Activated naive CD4-positive, alpha-beta T cell treated with anti-CD3 and anti-CD28 coated beads for 36 hours (primary cell): ENCODE measurements at places on chromosomes 2 and 18. TPM values are rescaled to one million over a fixed set of nuclear protein-coding genes. Genes with fewer than 3 reads are reported as not detected.
A peak's percentile ranks its signal among the peaks of the same experiment; 100 is the strongest.

The CASP10 gene
- 22.1 TPM for total RNA-seq

The CIB4 gene
- total RNA-seq, result not detected

GRCh38 chr2:73386894-73387636 is 1.4 kb downstream of the ALMS1 start:
- H3K27ac ChIP-seq, result peak overlapping the region; percentile 86
- H3K27me3 ChIP-seq, result no peaks in the 10 kb centered on the region
- peaks cover 35% of the 10 kb centered on the region for H3K4me1 ChIP-seq
- peak overlapping the region; percentile 92 for H3K4me3 ChIP-seq
- peaks cover 11% of the 10 kb centered on the region for H3K36me3 ChIP-seq

DNA sequence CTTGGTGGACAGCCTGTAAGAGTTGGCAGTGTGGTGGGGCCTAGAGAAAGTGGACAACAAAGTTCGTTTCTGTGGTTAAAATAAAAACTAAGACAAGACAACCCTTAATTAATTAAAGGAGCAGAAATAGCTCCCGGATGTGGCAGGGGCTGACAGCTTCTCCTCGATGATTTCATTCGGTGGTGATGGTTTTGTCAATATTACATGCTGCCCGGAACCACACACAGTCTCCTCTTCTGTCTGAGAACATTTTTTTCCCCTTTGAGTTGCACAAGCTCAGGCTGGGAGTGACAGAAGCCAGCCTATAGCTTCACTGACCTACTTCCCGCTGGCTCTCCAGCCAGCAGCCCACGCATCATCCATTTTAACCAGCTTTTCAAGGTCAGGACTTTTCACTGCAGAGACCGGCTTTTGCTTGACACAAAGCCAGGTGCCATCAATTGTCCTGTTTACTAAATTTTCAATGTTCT is 378.8 kb downstream of the SLC4A3 start:
- no peak overlapping the region for H3K27ac ChIP-seq
- H3K36me3 ChIP-seq, result no peaks in the 10 kb centered on the region
- peaks cover 4% of the 10 kb centered on the region for H3K27me3 ChIP-seq

DNA sequence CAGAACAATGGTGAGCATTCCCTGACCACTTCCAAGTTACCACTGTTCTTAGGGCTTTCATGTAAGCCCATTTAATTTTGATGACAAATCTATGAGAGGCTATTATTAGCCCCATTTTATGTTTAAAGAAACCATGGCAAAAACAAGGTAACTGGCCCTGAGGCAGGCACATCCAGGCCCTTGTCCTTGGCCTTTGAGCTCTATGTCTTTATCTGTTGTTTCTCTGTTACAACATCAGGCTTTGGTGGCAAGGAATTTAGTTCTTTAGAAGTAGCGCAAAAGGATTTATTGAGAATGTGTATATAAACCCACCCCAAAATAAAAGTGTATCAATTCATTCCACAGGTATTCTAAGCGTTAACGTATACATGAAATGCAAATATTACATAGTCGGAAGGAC is 257.1 kb downstream of the HNMT start:
- no peak overlapping the region for H3K4me3 ChIP-seq
- no peaks in the 10 kb centered on the region for H3K4me1 ChIP-seq
- H3K27ac ChIP-seq, result no peak overlapping the region
- H3K36me3 ChIP-seq, result no peaks in the 10 kb centered on the region
- no peak for DNase-seq

DNA sequence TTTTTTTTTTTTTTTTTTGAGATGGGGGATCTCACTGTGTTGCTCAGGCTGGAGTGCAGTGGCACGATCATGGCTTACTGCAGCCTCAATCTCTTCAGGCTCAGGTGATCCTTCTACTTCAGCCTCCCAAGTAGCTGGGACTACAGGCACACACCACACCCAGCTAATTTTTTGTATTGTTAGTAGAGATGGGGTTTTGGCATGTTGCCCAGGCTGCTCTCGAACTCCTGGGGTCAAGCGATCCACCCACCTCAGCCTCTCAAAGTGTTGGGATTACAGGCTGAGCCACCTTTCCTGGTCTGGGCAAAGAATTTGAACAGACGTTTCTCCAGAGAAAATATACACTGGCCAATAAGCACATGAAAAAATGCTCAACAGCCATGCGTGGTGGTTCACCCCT is 2.9 kb upstream of the SNRNP200 start:
- H3K36me3 ChIP-seq, result peaks cover 17% of the 10 kb centered on the region
- no peak overlapping the region for H3K4me3 ChIP-seq
- H3K4me1 ChIP-seq, result peaks cover 27% of the 10 kb centered on the region

DNA sequence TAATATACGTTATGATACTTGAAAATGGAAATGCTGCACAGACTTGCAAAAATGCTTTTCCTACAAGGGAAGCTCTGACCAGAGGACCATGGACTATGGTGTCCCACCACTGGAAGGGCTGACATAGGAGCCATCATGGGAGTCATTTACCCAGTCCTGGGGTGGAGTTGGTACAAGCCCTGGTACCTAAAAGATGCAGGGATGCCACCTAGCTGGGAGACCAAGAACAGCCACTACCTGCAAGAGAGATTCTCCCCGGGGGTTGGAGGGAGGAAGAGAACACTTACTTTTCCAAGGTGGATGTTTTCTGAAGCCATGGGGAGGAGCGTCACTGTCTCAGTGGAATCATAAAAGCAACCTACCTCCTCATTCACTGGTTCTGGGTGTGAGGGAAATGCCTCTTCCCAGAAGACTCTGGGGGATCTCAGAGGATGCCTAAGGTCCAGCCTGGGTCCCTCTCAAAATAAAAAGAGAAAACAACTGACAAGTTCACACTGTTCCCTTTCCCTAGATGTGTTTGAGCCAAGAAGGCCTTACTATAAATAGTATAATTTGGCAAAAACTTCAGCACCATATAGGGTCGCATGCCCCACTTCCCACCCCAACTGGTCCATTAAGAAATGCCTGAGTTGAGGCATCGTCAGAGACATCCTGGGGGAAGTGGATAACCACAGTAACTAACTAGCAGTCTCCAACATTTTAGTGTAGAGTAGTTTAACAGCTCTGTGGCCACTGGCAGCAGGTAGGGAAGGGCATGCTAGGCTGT is 39.9 kb downstream of the REEP1 start:
- no peaks in the 10 kb centered on the region for H3K36me3 ChIP-seq
- no peak overlapping the region for H3K27ac ChIP-seq
- H3K4me3 ChIP-seq, result no peak overlapping the region
- H3K4me1 ChIP-seq, result no peaks in the 10 kb centered on the region

DNA sequence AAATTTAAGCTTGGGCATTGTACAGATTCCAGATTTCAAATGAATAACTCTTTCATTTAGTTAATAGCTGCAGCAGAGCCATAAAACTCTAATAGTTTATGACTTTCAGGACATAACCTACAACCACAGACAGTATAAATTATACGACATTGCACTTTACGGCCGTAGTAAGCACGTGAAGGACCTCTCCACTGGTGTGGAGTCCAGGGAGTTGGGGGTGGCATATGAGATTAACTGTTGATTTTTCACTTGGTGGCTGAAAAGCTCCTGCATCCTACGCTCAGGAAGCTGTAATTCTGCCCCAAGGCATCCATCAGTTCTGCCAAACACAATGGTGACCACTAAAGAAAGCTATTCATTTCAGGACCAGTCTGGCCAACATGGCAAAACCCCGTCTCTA is 376.2 kb downstream of the SOX11 start:
- DNase-seq, result no peak
- H3K4me3 ChIP-seq, result no peak overlapping the region
- no peaks in the 10 kb centered on the region for H3K27me3 ChIP-seq
- H3K36me3 ChIP-seq, result no peaks in the 10 kb centered on the region
- H3K27ac ChIP-seq, result no peak overlapping the region
- no peaks in the 10 kb centered on the region for H3K4me1 ChIP-seq

GRCh38 chr2:18001671-18002070 is 123.2 kb downstream of the KCNS3 start:
- no peak overlapping the region for H3K4me3 ChIP-seq
- no peaks in the 10 kb centered on the region for H3K4me1 ChIP-seq
- H3K27ac ChIP-seq, result no peak overlapping the region
- DNase-seq, result no peak

DNA sequence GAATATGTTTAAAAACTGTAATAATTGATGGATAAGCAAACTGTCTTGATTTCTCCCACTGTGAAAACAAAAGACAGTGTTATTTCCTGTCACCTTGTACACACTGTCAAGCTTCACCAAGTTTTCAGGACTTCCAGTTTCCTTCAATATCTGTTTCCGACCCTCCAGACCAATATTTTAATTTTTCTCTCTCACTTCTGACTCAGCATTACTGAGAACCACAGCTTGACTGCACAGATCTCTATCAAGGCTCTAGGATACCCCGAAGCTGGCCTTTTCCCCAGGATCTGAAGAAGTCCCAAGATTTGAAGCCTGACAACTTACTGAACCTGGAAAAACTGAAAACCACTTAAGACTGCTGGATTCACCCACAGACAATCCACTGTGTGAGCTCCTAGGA is 13.2 kb upstream of the SULT1C3 start:
- DNase-seq, result no peak
- H3K4me3 ChIP-seq, result no peak overlapping the region
- no peak overlapping the region for H3K27ac ChIP-seq
- H3K4me1 ChIP-seq, result no peaks in the 10 kb centered on the region
- H3K36me3 ChIP-seq, result no peaks in the 10 kb centered on the region

- H3K27ac ChIP-seq, result no peak overlapping the region
- DNase-seq, result no peak
- peaks cover 18% of the 10 kb centered on the region for H3K4me1 ChIP-seq
- H3K4me3 ChIP-seq, result no peak overlapping the region
- H3K36me3 ChIP-seq, result peaks cover 4% of the 10 kb centered on the region
Observed at GRCh38 chr2:207928079-207928478, 97.2 kb downstream of the PLEKHM3 start.

DNA sequence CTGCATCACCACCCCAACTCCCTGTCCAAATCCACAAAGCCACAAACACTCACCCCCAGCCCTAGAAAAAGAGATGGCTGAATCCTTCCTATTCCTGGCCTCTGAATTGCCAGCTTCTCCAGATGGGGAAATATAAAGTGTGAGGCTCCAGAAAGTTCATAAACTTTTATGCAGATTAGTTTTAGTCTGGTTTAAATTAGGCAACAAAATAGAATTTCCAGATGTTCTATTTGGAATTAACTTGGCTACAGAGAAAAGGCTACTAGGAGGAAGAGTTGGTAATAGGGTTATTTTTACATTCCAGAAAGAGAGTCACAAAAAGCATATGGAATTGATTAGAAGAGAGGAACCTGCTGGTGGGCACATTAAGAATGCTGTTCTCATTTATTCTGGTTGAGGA is 56.0 kb downstream of the EN1 start:
- no peaks in the 10 kb centered on the region for H3K36me3 ChIP-seq
- H3K4me1 ChIP-seq, result no peaks in the 10 kb centered on the region
- DNase-seq, result no peak
- H3K27ac ChIP-seq, result no peak overlapping the region

DNA sequence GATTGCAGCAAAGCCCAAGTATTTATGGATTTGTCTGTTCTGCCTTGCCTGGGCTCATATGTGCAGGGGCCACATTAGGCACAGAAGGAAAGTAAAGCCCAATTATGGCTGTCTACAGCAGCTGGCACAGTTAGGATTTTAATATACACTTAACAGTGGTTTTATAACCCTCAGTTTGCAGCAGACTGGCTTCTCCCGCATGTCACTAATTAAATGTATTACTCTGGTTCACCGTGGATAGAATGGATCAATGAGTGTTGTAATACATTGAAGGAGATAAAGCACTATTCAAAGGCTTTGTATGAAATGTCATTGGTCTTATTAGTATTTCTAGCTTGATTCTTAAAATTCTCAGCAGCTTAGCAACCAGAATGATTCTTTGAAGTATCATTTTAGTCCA is 320.2 kb downstream of the KCNS3 start:
- no peak overlapping the region for H3K27ac ChIP-seq
- no peaks in the 10 kb centered on the region for H3K4me1 ChIP-seq
- H3K36me3 ChIP-seq, result no peaks in the 10 kb centered on the region
- peaks cover 17% of the 10 kb centered on the region for H3K27me3 ChIP-seq
- H3K4me3 ChIP-seq, result no peak overlapping the region
- no peak for DNase-seq

DNA sequence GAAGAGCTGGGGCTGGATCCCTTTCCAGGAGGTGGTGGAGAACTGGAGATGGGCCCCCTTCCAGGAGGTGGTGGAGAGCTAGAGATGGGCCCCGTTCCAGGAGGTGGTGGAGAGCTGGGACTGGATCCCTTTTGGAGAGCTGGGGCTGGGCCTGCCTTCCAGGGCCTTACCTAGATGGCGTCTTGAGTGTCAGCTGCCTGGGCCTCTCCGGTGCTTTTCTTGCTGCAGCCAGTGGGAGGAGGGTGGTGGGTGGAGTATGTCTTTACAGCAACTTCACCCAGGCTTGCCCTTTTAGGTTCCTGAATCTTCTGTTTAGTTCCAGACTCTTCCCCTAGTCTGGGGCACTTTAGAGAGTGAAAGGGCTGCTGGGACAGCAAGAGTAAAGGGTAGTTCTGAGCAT is 19.1 kb upstream of the TXNDC2 start:
- H3K4me1 ChIP-seq, result peaks cover 2% of the 10 kb centered on the region
- no peak for DNase-seq
- peaks cover 6% of the 10 kb centered on the region for H3K36me3 ChIP-seq

- H3K27me3 ChIP-seq, result no peaks in the 10 kb centered on the region
- H3K4me1 ChIP-seq, result no peaks in the 10 kb centered on the region
- H3K36me3 ChIP-seq, result no peaks in the 10 kb centered on the region
- no peak overlapping the region for H3K4me3 ChIP-seq
Observed at GRCh38 chr2:213627054-213627710, 342.9 kb downstream of the SPAG16 start.

DNA sequence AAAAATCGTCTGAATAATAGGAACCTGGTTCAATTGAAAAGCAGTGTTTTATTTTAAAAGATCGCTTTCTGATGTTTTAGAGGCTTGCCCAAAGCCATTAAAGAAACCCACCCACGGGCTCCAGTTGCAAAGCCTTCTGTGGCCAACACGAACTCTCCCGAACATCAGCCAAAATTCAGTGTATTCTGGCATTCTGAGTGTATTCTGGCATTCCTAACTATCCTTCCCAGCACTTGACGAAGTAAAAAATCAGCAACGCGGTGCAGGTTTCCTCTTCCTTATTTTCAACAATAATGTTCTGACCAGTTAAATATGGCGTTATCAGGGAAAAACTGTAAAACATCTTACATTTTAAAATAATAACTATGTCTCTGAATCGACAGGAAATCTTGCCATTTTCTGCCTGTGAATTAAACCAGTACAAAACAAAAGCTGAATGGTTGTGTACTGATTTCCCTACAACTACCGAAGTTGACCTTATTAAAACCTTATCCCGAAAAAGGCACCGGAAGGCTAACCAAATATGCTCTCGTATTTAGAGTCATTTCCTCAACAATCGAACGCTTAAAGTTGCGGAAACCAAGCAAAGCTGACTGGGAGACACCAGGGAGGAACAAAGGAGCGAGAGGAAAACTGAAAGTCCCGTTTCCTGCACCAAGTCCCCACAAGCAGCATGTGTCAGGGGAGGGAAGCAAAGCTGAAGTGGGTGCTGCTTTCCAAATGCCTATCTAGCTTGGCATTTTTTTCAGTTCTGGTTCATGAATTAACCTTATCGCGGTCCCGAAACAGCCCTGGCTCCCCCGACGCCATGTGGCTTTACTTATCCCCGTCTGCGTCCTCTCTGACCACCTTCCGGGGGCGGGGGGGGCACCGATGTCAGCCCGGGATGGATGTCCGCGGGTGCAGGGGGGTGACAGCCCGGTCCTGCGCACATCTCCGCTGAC is 44.3 kb downstream of the ZNF516 start:
- peak overlapping the region; percentile 74 for H3K27ac ChIP-seq
- no peaks in the 10 kb centered on the region for H3K36me3 ChIP-seq
- H3K27me3 ChIP-seq, result peaks cover 3% of the 10 kb centered on the region
- peaks cover 39% of the 10 kb centered on the region for H3K4me1 ChIP-seq
- peak overlapping the region; percentile 76 for H3K4me3 ChIP-seq

GRCh38 chr2:202032846-202033316 is 774 bp upstream of the FZD7 start:
- DNase-seq, result peak; percentile 34
- no peak overlapping the region for H3K27ac ChIP-seq
- peaks cover 12% of the 10 kb centered on the region for H3K4me1 ChIP-seq
- no peaks in the 10 kb centered on the region for H3K36me3 ChIP-seq
- H3K4me3 ChIP-seq, result peak overlapping the region; percentile 78

The NT5C1B gene
- not detected for total RNA-seq

The GCG gene
- not detected for total RNA-seq

The PROM2 gene
- 0.89 TPM for total RNA-seq
